MCF 10A (cell line): ENCODE measurements at places on chromosomes 3 and 15. TPM values are rescaled to one million over a fixed set of nuclear protein-coding genes. Genes with fewer than 3 reads are reported as not detected.

CCR3 gene
- total RNA-seq, result not detected in 2 replicates

ADAMTSL3 gene
- 1.2 TPM in 2 replicates for total RNA-seq

DNA sequence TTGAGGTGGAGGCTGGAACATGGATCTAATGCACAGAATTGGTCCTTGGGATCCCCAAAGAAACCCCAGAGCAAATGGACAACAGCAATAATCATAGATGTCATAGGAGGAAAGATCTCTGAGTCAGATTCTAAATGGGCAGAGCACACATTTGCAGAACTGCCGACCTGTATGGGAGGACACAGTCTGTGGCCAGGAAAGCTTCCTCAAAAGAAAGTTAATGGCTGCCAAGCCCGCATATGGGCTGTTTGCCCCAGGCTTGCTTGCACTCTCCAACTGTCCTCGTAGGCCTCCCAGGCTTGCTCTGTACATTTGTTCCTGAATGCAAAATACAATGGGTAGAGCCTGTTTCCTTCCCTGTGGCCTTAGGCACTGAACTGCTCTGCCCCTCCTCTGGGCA, 102.0 kb upstream of the PLXNA1 start:
- H3K36me3 ChIP-seq, result no peaks in the 10 kb centered on the region
- H3K27me3 ChIP-seq, result no peaks in the 10 kb centered on the region
- H3K27ac ChIP-seq, result no peak overlapping the region

DNA sequence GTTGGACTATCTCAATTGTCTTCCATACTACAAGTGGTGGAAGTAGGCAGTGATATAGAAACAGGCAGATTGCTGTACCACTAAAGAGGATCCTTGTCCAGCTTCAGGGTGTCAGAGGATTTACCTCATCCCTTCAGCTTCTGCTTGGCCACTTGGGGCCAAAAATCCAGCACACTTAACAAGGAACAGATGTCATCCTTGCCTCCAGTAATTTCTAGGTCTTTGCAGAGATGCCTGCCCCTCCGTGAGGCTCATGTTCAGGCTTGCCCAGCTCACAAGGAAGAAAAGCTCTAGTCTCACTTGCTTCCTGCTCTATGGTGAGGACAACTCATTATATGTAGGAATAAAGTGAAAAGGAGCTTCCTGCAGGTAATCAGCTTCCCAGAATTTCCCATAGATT, 510.3 kb downstream of the EPHA3 start:
- H3K36me3 ChIP-seq, result no peaks in the 10 kb centered on the region
- no peak overlapping the region for H3K4me3 ChIP-seq
- peak; percentile 2 for DNase-seq
